ENCODE measurements at places on chromosomes 5 and 9.
A peak's percentile ranks its signal among the peaks of the same experiment; 100 is the strongest.

DNA sequence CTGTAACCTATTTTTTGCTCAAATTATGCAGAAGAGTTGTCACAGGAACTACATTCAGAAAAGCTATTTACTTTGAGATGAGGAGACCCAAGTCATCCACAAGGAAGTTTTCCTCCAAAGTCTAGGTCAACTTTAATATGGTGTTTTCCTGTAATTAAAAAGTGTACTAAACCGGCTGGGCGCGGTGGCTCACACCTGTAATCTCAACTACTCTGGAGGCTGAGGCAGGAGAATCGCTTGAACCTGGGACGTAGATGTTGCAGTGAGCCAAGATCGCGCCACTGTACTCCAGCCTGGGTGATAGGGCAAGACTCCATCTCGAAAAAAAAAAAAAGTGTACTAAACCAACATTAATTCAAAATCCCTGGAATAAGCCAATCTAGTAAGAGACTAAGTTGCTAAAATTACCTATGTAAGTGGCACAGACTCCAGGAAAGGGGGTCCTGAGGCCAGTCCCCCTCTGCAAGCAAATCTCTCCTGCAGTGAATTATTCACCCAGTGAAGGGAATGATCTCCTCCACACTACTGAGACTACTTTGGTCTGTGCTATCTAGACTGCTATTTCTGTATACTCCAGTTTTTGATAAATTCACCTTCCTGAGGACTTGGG lies 38.9 kb downstream of the FNBP1 start:
- no peak for DNase-seq

GRCh38 chr9:76289042-76289441 lies 105.2 kb downstream of the RFK start:
- DNase-seq, result peak; percentile 52

DNA sequence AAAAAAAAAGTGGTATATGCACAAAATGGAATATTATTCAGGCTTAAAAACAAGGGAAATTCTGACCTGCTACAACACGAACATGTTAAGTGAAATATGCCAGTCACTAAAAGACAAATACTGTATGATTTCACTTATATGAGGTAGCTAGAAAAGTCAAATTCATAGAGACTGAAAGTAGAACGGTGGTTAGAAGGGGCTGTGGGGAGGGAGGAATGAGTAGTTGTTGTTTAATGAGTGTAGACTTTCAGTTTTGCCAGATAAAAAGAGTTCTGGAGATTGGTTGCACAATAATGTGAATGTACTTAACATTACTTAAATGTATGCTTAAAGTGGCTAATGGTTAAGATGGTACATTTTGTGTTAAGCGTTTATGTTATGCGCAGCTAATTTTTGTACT lies 79.5 kb upstream of the IL12B start:
- no peak for DNase-seq

DNA sequence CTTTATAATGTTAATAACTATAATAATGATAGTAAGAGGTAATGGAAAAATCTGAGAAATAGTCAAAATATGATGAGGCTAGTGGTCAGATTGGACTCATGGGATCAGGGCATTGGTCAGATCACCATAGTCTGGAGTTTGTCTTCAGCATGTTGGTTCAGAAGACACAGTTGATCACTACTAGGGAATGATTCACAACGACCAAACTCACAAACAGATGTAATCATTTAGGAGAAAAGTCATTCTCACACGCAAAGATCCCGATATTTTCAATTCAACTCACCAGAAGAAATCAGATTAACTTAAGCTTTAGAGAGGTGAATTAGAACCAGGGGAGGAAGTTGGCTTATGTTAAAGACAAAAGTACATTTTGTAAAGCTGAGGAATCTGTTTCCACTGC lies 131.8 kb downstream of the LURAP1L start:
- no peak for DNase-seq

GRCh38 chr9:111983484-111983908 lies 86.9 kb downstream of the UGCG start:
- no peak for DNase-seq

GRCh38 chr5:173313351-173313801 lies 14.8 kb downstream of the STC2 start:
- no peak for DNase-seq

- no peak for DNase-seq
Measured at GRCh38 chr9:79913867-79914266, 342.1 kb downstream of the TLE4 start.

DNA sequence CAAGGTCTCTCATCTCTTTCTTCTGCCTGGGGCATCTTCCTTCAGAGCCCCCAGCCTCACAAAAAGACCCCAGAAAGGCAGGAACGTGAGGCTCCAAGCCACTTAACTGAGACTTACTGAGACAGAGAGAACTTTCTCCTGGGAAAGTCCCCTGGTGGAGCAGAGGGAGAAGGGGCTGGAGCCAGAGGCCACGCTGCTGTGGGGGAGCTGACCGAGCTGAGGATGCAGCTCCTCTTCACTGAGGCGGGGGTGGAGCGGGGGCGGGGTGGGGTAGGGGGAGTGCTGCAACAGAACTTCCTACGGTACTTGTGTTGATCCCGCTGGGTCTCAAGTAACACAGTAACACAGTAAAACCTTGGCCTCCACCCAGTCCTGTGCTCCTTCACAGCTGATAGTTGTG lies 204.0 kb downstream of the FSTL4 start:
- DNase-seq, result no peak

- DNase-seq, result no peak
Measured at GRCh38 chr5:415928-416635, 26.9 kb upstream of the EXOC3 start.

DNA sequence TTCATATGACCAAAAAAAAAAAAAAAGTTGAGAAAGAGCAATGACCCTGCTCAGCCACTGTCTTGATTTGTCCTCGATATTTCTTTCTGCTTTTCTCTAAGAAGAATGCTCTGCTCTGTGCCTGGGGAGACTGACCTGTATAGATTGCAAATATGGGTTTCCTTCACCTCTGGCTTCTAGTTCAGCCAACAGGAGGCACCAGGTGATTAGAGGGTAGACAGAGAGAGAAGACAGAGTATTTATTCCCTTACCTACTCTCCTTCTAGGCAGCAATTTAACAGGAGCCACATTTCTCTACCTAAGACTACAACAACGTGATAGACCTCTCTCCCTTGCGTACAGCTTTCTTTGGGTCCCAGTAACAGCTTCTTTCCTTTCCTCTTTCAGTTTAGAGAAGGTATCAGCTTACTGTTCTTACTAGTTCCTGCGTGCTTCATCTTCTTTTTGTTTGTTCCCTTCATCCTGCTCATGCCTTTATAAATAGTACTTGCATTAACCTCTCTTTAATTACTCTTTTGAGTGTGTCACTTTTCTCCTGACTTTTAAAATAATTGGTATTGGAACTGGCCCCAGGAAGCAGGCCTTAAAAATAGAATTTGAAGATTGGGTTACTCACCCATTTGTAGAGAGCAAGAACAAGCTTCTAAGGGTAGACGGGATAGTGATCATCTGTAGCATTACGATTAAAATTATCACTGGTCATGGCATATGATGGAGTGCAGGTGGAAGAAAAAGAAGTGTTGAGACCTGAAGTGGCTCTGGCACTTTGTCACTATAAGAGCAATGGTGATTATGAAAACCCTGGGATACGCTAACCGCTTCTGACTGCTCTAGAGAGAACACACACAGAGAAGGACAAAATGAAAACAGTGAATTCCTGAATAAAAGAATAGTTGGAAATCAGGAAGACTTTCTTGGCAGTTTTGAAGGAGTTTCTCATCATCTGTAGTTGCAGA lies 161.2 kb upstream of the FSTL4 start:
- no peak for DNase-seq
